ENCODE measurements at places on chromosomes 7 and 10. TPM values are rescaled to one million over a fixed set of nuclear protein-coding genes. Genes with fewer than 3 reads are reported as not detected.

The GPR26 gene
- not detected for total RNA-seq

The ACHE gene
- total RNA-seq: 0.51 TPM

The CFAP58 gene
- total RNA-seq: 0.16 TPM

The FAM237B gene
- total RNA-seq: not detected

The MYO3A gene
- total RNA-seq: 1.0 TPM

The WNT16 gene
- 0.13 TPM for total RNA-seq

The TRRAP gene
- 33.6 TPM for total RNA-seq

The PPP3CB gene
- total RNA-seq: 13.8 TPM

The ASB10 gene
- total RNA-seq: not detected

The C10orf62 gene
- total RNA-seq: 0.13 TPM

The ADAM22 gene
- total RNA-seq: 7.3 TPM

The PPA1 gene
- total RNA-seq: 124 TPM

The MCM10 gene
- total RNA-seq: 13.9 TPM

The TAS2R4 gene
- 0.25 TPM for total RNA-seq

The OPN4 gene
- not detected for total RNA-seq

The CDK14 gene
- total RNA-seq: 14.3 TPM

The ZP3 gene
- total RNA-seq: 1.5 TPM

The CLCN1 gene
- total RNA-seq: not detected

The STEAP4 gene
- total RNA-seq: not detected

The AIMP2 gene
- total RNA-seq: 113 TPM

The ELOVL3 gene
- under 0.01 TPM for total RNA-seq

The PRKAR2B gene
- total RNA-seq: 3.4 TPM

The CHRM2 gene
- total RNA-seq: 2.9 TPM

The MLLT10 gene
- total RNA-seq: 16.5 TPM

The SPDYE9 gene
- not detected for total RNA-seq

The ZNF425 gene
- 2.8 TPM for total RNA-seq

Data from mesangial cell (primary cell).